ENCODE measurements at places on chromosomes 5 and 9.

DNA sequence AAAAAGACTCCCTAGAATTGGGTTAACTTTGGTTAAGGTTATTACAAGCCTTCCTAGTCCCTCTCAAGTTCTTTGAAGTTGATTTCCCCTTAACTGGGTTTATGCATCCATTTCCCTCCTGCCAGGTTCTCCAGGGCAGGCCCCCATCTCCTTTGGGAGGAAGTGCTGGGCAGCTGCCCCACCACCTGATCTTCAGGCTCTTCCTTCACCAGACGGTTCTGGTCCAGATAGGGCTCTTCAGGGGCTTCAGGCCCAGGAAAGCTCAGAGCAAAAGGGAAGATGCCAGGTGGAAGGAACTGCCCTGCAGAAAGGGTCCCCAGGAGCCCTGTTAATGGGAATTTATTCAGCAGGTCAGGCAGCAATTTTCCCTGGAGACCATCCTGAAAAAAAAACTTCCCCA is 2.1 kb downstream of the SMIM32 start:
- DNase-seq = no peak

DNA sequence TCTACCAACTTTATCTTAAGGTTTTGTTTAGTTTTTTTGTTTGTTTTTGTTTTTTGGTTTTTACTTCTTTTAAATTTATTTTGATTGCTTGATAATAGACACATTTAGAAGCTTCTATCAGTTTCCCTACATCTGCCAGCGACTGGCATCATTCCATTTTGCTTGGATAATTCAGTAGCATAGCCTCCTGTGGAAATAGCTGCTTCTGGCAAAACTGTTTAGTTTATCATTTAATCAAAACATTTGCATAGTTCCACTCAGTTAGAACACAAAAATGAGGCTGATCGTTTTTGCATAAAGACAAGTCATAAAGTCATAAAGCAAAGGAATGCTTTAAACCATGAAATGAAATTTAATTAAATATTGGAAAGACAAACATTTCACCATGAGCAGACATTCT is 133.7 kb upstream of the NFIL3 start:
- DNase-seq = no peak

DNA sequence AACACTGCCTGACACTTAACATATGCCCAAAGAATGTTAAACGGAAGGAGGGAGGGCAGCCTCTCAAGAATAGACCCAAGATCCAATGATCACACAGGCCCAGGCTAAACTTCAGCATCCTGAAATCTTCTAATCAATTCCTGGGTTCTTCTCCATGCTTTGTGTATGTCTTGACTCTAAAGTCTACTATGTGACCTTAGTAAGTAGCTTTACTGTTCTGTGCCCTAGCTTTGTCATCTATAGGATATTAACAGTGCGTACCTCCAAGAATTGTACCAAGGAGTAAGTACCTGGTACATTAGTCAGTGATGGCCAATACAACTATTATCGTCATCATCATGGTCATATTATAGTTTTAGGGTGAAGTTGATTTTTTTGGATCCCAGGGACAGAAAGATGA is 96.6 kb downstream of the SGCD start:
- DNase-seq = no peak

GRCh38 chr9:18490641-18491370 is 16.9 kb downstream of the ADAMTSL1 start:
- no peak for DNase-seq

DNA sequence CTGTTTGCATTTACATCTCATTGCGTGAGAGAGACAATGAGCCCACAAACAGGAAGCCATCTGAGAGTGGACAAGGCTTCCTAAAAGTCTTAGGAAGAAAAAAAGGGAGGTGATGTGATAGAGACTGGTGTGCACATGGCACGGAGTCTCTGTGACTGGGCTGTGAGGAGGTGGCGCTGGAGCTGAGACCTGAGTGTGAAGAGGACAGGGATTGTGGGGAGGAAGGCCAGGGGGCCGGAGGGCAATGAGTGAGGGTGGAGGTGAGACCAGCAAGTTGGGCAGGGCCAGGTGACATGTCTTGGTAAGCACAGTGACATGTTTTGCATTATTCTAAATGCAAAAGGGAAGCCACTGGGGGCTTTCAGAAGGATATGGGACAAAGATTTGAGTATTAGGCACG is 45.0 kb downstream of the TSPAN17 start:
- DNase-seq = no peak

DNA sequence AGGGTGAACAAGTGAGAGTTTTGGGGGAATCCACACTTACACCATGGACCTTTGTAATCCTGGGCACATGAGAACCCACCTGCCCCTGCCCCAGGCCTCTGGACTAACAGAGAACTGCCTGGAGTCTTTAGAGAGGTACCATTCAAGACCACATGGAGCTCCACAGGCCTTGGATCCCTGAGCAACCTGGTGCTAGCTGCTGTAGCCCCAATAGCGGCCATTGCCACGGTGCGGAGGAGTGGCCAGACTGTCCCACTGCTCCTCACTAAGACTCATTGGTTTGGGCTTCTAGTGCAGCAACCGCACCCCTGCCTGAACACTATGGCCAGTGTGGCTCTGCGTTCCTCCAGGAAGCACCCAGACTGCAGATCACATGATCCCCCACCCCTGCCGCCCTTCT is 45.8 kb downstream of the OSMR start:
- no peak for DNase-seq

- no peak for DNase-seq
Observed at GRCh38 chr5:149849966-149850910, 94.4 kb downstream of the PDE6A start.

- DNase-seq = no peak
Observed at GRCh38 chr9:128304136-128304970, 17.9 kb downstream of the TRUB2 start.

GRCh38 chr9:72564479-72565281 is 43.3 kb downstream of the TMC1 start:
- no peak for DNase-seq

GRCh38 chr9:26904671-26905070 is 12.1 kb upstream of the CAAP1 start:
- no peak for DNase-seq

- no peak for DNase-seq
Observed at GRCh38 chr9:30928045-30928444, 1456.4 kb upstream of the ACO1 start.

GRCh38 chr9:121362813-121363621 is 7.0 kb downstream of the STOM start:
- DNase-seq = no peak

GRCh38 chr5:169691471-169691870 is 54.4 kb downstream of the DOCK2 start:
- no peak for DNase-seq

- no peak for DNase-seq
Observed at GRCh38 chr9:109109967-109110328, 9.8 kb downstream of the TMEM245 start.

- DNase-seq = no peak
Observed at GRCh38 chr5:33075731-33076130, 364.6 kb downstream of the NPR3 start.

DNA sequence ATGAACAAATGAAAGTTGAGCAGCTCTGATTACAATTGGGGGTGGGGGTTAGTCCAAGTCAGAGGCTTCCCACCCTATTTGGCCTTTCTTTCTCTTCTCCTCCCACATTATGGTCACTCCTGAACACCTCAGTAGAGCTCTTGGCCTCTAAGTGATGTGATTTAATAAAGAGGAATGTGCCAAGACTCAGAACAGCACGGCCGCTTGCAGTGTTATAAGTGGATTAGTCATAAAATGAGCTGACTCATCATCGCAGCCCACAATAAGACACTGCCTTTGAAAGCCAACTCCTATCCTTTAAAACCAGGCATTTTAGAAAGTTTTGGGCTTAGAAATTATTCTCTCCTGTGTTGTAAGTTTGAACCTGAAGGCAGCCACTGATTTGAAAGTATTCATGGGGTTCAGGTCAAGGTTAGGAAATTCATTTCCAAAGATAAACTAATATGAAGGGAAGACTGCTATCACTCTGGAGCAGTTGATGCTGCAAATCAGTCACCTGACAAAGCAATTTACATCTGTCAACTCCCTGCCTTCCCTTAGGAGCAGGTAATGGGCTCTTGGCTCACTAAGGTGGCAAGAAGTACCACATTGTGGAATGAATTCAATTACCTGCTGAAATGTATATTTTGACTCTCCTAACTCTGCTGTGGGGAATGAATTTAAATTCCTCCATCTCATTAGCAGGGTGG is 283.6 kb upstream of the NMUR2 start:
- DNase-seq = no peak

DNA sequence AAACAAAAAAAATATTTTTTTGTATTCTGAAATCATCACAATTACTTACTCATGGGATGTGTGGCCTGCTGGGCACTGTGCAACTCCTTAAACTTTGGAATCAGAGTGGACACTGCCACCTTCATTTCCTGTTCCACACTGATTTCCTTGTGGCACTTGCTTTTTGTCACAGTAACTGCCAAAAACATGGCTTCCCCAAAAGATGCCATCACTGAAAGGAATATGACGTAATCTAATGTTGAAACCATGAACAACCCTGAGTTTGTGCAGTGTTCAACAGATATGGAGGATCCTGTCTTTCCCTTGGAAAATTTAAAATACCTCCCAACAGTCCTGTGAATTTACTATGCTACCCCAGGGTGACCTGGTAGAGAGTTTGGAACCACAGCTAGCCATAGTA is 12.6 kb upstream of the IL12B start:
- DNase-seq = no peak

- DNase-seq = no peak
Observed at GRCh38 chr5:79694652-79695051, 5.0 kb downstream of the CMYA5 start.

- no peak for DNase-seq
Observed at GRCh38 chr9:121735793-121736770, 84.6 kb downstream of the DAB2IP start.

- DNase-seq = no peak
Observed at GRCh38 chr9:82970359-82970758, 92.6 kb downstream of the RASEF start.

DNA sequence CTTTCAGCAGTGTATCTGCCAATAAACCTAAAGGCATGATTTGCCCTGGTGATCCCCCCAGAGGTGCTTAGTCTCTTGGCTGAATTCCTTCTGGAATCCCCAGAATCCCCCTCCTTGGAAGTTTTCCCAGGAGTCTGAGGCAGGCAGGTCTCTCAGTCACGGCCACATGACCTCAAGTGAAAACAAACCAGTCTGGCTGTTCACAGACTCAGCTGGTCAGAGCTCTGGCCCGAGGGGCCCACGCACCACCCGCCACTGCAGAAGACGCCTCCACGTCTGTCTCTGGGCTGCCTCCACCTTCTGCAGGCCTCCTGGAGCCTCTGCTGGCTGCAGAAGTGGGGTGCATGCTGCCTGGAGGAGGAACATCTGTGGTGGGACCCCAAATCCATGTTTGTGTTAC is 52.5 kb downstream of the HRH2 start:
- no peak for DNase-seq

- no peak for DNase-seq
Observed at GRCh38 chr9:14157191-14157590, 156.8 kb downstream of the NFIB start.

DNA sequence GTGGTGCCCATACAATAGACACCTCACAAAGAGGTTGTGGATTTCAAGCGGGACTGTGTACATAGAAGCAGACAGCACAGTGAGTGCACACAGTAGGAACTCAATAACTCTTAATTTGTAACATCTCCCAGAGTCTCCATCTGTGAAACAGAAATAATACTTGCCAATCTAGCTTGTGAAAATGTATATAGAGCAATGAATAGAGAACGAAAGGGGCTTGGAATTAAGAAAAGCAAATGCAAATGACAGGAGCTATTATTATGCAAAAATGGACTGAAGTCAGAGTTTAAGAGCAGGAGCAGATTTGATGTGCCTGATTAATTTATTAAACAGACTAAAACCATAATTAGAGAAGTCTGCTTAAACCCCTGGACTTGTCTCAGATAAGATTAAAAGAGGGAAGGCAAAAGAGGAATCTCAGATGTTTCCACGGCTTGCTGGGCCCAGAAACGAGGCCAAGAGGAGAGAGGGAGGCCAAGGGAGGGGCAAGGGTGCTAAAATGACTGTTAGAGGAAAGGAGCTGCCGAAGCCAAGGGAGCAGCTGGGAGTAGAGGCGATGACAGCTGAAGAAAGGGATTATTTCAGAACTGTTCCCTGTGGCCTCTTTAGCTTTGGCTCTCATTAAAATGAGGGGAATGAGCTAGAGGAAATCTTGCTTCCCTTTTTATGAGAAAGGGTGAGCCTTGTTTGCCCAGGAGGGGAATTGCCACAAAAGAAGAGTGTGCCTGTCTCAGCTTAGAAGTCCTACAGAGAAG is 72.1 kb downstream of the FEM1C start:
- no peak for DNase-seq

GRCh38 chr5:98986587-98986986 is 57.8 kb upstream of the CHD1 start:
- no peak for DNase-seq

DNA sequence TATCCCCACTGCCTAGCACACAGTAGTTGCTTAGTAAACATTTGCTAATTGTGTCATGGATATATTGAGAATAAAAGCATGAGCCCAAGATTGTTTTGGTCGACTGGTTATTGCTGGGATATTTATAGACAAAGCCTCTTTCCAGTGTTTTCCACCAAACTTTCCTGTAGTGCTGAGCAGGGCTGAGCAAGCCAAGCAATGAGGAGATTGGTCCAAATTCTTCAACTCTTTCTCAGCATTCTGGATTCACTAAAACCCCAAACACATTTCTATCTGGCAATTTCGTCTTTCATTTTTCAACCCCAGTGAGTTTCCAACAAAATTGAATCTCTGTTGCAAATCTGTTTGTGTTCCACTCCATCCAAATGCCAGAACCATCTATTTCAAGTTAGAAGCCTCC is 31.9 kb upstream of the TARS1 start:
- no peak for DNase-seq

GRCh38 chr9:83264315-83264714 is 201.4 kb upstream of the RASEF start:
- DNase-seq = no peak

DNA sequence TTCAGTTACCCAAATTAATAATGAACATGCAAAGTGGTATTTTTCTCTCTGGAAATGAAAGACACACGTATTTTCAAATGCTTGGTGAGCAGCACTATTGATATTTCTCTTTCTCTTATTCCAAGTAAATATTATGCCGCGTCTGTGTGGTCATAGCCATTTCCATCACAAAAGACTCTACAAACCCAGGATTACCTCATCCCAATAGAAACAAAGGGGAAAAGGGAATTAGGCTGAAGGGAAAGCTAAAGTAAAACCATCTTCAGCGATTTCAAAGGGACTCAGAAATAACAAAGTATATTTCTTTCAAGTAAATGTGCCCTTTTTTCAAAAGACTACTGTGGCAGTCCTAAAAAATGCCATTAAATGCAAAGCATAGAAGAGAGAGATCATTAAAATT is 62.0 kb upstream of the FST start:
- DNase-seq = no peak

GRCh38 chr9:108835831-108836230 is 20.0 kb downstream of the ACTL7B start:
- no peak for DNase-seq

- no peak for DNase-seq
Observed at GRCh38 chr9:84382720-84383119, 42.2 kb upstream of the SLC28A3 start.

- no peak for DNase-seq
Observed at GRCh38 chr5:65127161-65127901, 354.4 kb downstream of the ADAMTS6 start.

- DNase-seq = peak; percentile 10
Observed at GRCh38 chr9:126222363-126222834, 104.2 kb upstream of the MVB12B start.

- no peak for DNase-seq
Observed at GRCh38 chr9:136243631-136244030, 2.0 kb downstream of the QSOX2 start.
